Activated T-cell treated with anti-CD3 and anti-CD28 coated beads for 48 hours (primary cell): ENCODE measurements at places on chromosomes 2 and 18.

- peak; percentile 22 for DNase-seq
These were observed 83.7 kb upstream of the UBXN4 start for GRCh38 chr2:135657806-135658582.

DNA sequence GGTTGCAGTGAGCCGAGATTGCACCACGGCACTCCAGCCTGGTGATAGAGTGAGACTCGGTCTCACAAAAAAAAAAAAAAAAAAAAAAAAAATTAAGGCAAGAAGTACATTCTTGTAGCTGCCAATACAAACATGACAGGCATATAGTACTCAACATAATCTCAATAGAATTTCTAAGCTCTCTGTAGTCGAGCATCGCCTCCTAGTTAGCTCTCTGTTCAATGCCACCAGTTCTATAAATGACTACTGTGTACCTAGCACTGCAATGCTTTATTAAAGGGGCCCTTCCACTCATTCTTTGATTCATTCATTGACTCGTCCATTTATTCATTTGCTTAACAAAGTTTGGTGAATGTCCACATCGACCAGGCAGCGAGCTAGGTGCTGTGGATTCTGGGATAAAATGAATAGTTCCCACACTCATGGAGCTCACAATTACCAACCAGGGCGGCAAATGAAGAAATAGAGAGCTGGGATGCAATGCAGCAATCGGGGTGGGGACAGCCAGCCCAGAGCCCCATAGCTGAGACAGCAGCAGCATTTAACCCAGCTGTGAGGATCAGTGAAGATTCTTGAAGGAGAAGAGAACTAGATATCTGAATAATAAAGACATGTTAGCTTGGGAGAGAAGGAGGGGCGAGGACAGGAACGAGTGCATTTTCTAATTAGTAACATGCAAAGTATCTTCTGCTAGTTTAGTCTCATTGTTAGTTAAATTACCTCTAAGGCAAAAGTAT is 349.8 kb downstream of the LPIN1 start:
- no peak for DNase-seq

GRCh38 chr2:233101816-233102215 is 41.7 kb downstream of the INPP5D start:
- DNase-seq: no peak

- no peak for DNase-seq
These were observed 236.3 kb downstream of the AGAP1 start for GRCh38 chr2:235730115-235730514.

DNA sequence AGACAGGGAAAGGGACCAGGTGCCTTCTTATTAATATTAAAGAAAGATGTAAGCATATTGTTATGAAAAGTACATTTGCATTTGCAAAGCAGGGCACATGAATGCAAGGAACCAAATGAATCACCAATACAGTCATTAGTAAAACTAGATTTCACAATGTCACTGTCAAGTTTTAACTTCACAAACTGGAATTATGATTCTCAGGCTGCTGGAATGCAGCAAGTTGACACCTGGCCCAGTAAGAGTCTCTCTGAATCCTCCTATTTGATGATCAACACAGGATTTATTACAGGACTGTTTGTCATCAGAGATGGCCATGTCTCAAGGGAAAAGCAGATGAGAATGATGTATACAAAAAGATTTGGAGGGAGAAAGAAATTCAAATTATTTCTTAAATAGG is 72.9 kb upstream of the STK39 start:
- no peak for DNase-seq

DNA sequence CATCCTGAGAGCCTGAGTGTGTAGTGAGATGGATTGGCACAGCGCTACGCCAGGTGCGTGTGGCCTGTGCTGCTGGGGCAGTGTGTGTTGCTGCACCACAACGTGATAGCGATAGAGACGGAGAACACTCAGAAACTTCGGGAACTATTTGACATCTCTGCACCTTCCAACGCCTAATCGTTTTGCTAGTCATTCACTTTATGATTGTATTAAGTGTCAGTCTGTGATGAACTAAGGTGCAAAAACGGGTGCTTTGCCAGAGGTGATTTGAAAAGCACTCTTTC is 26.0 kb upstream of the IGFBP2 start:
- no peak for DNase-seq
